ENCODE measurements at places on chromosomes 5 and 9. TPM values are rescaled to one million over a fixed set of nuclear protein-coding genes. Genes with fewer than 3 reads are reported as not detected.

Gene FBLL1
- 1.0 TPM for total RNA-seq

Gene GFI1B
- total RNA-seq, result not detected

Gene ZNF782
- total RNA-seq, result 5.1 TPM

Gene IFNA2
- not detected for total RNA-seq

Gene MEGF9
- total RNA-seq, result 12.3 TPM

Gene GTF2H2C
- 99.9 TPM for total RNA-seq

Gene FOXD4L5
- 0.10 TPM for total RNA-seq
